Uterine smooth muscle cell (primary cell): ENCODE measurements at places on chromosomes 7 and 10. TPM values are rescaled to one million over a fixed set of nuclear protein-coding genes. Genes with fewer than 3 reads are reported as not detected.

BHLHA15 gene
- 1.3 and 2.2 TPM in 2 replicates for total RNA-seq

A1CF gene
- not detected in 2 replicates for total RNA-seq

BZW2 gene
- total RNA-seq, result 65.5 and 102 TPM in 2 replicates

WEE2 gene
- total RNA-seq, result not detected in 2 replicates

JCAD gene
- 1.4 and 2.5 TPM in 2 replicates for total RNA-seq
